ENCODE measurements at places on chromosomes 12 and 14.

DNA sequence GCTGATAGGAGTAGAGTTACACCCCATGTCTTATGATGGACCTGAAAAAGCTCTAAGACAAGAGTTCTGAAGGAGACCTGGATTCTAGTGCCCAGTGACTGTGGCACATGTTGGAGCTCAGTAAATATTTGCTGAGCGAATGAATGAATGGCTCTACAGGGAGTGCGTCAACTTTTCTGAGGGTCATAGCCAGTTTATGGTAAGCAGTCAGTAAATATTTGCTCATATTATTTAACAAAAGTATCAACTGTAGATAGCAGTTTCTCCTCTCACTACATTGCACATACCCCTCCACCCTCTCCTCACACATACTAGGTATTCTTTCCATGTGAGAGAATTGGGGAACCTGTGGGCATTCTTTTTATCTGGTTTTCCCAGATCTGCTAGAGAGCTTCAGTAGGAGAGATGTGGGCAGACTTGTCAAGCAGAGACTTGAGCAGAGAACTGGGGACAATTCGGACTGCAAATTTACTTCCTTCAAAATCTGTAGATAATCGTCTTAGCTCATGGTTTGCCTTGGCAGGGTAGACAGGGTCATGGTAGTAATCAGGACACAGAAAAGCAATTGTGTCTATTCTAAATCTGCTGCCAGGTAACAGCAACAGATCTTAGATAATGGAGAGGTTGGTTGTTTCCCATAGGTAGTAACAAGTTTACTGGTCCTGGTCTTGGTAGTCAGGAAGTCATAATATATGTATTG lies 5.7 kb downstream of the SLC4A8 start:
- no peak for DNase-seq

- DNase-seq: no peak
These were observed 326.6 kb upstream of the PRICKLE1 start for GRCh38 chr12:42916143-42916542.

DNA sequence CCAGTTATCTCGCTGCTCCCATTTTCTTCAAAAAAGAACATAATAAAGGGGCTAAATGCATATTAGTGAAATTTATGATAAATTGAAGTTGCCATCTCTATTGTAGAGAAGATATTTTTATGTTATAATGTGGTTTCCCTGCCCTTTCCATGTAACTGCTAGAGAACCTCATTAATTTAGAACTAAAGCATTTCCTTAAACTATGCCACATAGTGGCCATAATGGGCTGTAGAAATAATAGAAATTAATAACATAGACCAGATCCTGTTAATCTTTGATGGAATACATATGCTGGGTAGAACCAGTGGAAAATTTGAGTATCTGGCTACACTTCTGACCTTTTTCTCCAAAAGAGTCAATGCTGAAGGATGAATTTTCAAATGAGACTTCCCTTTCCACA lies 376.7 kb downstream of the PDZRN4 start:
- DNase-seq: no peak

- no peak for DNase-seq
These were observed 84.2 kb downstream of the EFCAB11 start for GRCh38 chr14:89870316-89870715.

GRCh38 chr12:53254816-53255545 lies 13.1 kb upstream of the ESPL1 start:
- no peak for DNase-seq

DNA sequence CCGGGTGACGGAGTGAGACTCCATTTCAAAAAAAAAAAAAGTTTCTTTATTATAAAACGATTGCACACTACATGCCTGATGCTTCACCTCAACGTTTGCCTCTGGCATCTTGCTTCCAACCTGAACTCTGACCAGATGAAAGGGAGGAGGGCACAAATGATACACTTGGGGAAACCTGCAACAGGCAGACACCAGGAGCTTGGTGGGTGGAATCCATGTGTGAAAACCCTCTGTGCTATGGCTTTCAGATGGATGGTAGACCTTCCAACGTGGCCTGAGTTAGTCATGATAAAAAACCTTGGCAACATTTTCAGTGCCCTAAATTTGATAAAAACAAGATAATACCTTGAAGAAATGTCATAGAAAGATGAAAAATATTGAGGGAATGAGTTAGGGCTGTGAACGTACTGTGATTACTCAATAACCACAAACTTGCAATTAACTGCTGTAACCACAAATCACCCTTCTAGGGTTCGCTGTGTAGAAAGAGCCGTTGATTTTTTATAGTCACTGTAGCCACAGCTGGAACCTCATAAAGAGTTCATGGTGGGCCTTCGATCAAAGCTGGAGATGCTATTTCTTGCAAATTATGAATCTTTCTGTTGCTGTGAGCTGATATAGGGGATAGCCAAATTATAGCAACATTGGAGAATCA lies 26.1 kb upstream of the GZMB start:
- no peak for DNase-seq

GRCh38 chr12:131131808-131132117 lies 178.1 kb downstream of the ADGRD1 start:
- DNase-seq: no peak

Measured in activated T-cell treated with anti-CD3 and anti-CD28 coated beads for 1 hour (primary cell).